ENCODE measurements at places on chromosomes 16 and 17. TPM values are rescaled to one million over a fixed set of nuclear protein-coding genes. Genes with fewer than 3 reads are reported as not detected.
A peak's percentile ranks its signal among the peaks of the same experiment; 100 is the strongest.

- no peak for DNase-seq
Observed at GRCh38 chr16:14510939-14511799, 118.9 kb downstream of the PARN start.

DNA sequence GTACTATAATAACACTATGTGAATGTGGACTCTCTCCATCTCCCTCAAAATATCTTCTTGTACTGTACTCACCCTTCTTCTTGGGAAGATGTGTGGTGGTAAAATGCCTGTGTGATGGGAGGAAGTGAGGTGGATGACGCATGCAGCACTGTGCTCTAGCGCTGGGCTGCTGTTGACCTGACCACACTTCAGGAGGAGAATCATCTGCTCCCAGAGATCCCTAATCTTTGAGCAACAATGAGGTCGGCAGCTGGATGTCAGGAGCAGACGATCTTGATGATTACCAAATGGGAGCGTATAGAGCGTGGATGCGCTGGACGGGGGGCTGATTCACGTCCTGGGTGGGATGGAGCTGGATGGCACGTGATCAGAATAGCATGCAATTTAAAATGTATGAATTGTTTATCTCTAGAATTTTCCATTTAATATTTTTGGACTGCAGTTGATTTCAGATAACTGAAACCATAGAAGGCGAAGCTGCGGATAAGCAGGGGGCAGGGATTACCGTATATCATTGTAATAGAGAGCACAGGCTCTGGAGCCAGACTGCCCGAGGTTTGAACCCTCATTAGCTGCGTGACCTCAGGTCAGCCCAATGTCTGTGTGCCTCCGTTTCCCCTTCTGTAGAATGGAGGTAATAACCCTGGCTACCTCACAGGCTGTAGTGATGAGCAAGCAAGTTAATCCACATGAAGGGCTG, 23.7 kb upstream of the CYLD start:
- DNase-seq, result peak; percentile 26

GRCh38 chr17:59810894-59811153, 81.9 kb downstream of the TUBD1 start:
- DNase-seq, result no peak

DNA sequence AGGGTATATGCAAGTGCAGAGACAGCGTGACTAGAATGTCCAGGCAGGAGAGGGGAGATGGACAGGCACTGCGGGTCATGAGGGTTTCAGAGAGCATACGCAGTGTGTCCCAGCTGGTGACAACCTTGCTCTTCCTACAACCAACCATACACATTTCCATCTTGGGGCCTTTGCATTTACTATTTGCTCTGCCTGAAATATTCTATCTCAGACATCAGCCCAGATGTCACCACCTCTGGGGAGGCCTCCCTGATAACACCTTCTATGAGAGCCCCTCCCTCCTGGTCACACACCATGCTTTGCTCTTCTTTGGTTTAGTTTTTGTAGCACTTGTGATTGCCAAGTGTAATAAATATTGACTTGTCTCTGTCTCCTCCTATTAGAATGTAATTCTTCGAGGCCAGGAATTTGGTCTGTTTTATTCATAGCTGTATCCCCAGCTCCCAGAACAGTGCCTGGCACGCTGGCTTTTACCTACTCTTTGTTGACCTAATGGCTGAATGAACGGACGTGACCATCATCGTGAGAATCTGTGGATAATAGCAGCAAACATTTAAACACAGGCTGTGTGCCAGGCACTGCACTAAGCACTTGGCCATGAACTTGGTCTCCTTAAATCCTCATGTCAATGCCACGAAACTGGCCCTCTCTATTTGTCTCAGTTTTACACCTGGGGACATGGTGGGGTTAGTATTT, 51.9 kb downstream of the PLCG2 start:
- no peak for DNase-seq

GRCh38 chr16:86651823-86652222, 73.5 kb downstream of the FOXL1 start:
- DNase-seq, result no peak

- no peak for DNase-seq
Observed at GRCh38 chr17:18889658-18890057, 31.7 kb downstream of the PRPSAP2 start.

- DNase-seq, result no peak
Observed at GRCh38 chr17:47117386-47117785, 71.7 kb downstream of the CDC27 start.

DNA sequence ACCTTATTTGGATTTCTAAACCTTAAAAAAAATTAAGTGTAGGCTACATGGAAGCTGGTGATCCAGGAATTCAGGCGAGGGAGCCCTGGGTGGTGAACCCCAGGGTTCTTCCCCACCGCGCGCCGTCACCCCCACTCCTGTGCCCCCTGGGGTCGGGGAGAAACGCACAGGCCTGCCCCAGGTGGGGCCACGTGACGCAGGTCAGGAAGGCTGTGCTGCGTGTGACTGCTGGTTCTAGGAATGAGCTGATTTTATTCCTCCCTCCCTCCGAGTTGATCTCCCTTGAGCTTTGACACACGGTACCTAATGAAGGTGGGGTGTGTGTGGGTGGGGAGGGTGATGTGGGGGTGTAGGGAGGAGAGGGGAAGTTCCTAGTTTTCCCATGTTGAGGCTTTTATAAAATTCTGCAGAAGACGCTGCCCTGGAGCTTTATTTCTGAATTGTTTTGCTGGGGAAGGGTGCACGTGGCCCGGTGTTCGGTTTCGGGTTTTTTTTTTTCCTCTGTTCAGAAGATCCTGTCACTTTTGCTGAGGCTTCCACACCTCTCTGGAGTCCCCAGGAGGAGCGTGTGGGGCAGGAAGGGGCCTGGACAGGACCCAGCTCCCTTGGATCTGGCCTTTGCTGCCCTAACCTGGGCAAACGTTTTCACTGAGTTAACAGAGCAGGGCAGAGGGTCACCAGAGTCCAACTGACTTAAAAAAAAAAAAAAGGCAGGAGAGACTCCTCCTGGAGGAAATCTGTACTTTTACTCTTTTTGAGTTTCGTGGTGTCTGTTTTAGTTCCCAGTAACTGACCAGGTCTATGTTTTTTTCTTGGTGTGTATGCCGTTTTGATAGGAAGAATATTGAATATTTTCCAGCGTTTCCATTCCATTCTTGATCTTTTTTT, 55.8 kb upstream of the GSE1 start:
- DNase-seq, result peak; percentile 47

GRCh38 chr16:84087466-84088151, 29.1 kb downstream of the MBTPS1 start:
- no peak for DNase-seq

DNA sequence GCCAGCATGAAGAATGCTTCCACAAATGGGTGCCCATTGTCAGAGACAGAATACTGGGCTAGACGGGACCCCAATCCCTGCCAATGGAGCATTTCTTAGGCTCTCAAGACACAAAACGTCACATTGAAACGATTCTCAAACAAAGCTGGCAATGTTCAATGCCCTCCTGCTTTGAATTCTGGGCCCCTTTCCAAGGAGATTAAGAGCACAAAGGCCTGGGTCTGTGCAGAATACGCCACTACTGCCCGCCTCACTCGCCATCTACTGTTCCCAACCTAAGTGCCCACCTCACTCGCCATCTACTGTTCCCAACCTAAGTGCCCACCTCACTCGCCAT, 9.7 kb downstream of the CFAP20 start:
- DNase-seq, result peak; percentile 26

DNA sequence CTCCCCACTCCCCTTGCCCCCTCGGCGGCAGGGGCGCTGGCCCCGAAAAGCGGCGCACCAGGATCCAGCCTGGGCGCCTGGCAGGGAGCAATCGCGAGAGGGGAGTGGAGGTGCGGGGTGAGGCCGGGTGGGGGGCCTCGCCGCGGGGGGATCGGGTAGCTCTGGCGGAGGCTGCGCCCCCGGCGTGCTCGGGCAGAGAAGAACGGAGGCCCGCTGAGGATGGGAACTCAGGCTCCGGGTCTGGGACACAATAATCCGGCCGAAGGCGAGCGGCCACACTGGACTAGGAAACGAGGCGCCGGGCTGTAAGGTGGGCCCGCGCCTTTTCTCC, 721 bp upstream of the PCGF2 start:
- no peak for DNase-seq

- DNase-seq, result no peak
Observed at GRCh38 chr17:42271779-42272035, 4.5 kb downstream of the STAT5B start.

DNA sequence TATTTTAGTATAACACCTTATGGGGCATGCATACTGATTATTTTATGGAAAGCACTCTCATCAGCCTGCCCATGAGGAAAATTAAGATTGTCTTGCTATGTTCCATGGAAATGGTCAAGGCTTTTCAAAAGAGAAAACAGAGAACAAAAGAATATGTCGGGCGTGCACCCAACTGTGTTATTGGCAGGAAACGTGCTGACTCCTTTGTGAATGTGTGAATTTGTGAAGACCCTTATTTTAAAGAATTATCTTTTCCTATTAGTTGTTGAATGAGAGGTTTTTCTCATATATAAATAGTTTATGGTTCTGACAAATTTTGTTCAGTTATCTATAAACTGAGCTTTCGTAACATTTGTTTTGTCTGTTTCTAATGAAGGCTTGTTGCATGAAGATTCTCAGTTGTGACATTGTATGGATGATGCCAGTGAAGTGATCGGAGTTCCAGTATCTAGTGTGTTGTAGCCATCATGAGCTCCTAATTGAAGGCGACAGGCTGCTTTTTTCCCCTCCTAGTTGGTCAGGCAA, 180.0 kb downstream of the BCAS3 start:
- no peak for DNase-seq

DNA sequence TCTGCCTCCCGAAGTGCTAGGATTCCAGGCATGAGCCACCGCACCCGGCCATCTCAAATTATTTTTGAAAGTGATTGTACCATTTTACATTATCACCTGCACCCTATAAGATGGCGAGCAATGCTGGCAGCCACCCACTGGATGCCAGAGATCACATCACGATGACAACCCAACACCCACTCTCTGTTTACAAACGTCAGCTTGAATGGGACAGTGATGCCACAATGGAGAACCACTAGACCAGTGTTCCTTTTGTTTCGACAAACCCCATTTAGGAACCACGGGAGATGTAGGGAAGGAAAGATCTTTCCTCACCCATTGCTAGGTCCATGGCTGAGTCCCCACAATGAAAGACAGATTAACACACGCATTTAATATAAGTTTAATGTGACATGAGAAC, 20.1 kb upstream of the HAPSTR1 start:
- no peak for DNase-seq

GRCh38 chr17:65984299-65984698, 207.6 kb downstream of the CEP112 start:
- peak; percentile 8 for DNase-seq

The SETD6 gene
- 7.9 TPM for total RNA-seq

The MC1R gene
- total RNA-seq, result 4.3 TPM

The PABPN1L gene
- total RNA-seq, result 1.7 TPM

The IFI35 gene
- 1.4 TPM for total RNA-seq

The SALL1 gene
- 1.2 TPM for total RNA-seq

Measured in umbilical cord (tissue), 2 donors.